Pericardium fibroblast (primary cell): ENCODE measurements at places on chromosomes 7 and 10. TPM values are rescaled to one million over a fixed set of nuclear protein-coding genes. Genes with fewer than 3 reads are reported as not detected.

The RHOBTB1 gene
- total RNA-seq = 9.2 and 20.5 TPM in 2 replicates

The LIPF gene
- not detected in 2 replicates for total RNA-seq

The NAMPT gene
- total RNA-seq = 126 and 154 TPM in 2 replicates

The VIPR2 gene
- not detected in 2 replicates for total RNA-seq

The RAB11FIP2 gene
- 8.2 and 36.0 TPM in 2 replicates for total RNA-seq

The ENO4 gene
- total RNA-seq = 0.17 TPM in 1 of 2 replicates, not detected in the other

The C10orf105 gene
- total RNA-seq = 0.12 TPM in 1 of 2 replicates, not detected in the other

The IKZF5 gene
- total RNA-seq = 1.4 and 1.5 TPM in 2 replicates

The C10orf62 gene
- not detected in 2 replicates for total RNA-seq

The NODAL gene
- total RNA-seq = not detected in 2 replicates

The SLC39A12 gene
- not detected in 2 replicates for total RNA-seq

The TM9SF3 gene
- 52.1 and 68.8 TPM in 2 replicates for total RNA-seq

The TUBB8 gene
- not detected in 2 replicates for total RNA-seq

The CYP2C19 gene
- total RNA-seq = not detected in 2 replicates

The HOXA2 gene
- total RNA-seq = 6.4 TPM in 1 of 2 replicates, not detected in the other

The PRSS37 gene
- not detected in 2 replicates for total RNA-seq

The LRRC61 gene
- 2.0 TPM in 1 of 2 replicates, not detected in the other for total RNA-seq

The SGPL1 gene
- total RNA-seq = 17.4 and 21.1 TPM in 2 replicates

The ZPBP gene
- total RNA-seq = not detected in 2 replicates

The TMEM176A gene
- 4.1 and 6.2 TPM in 2 replicates for total RNA-seq

The PON1 gene
- total RNA-seq = not detected in 2 replicates

The COL17A1 gene
- 0.23 TPM in 1 of 2 replicates, not detected in the other for total RNA-seq

The UNCX gene
- total RNA-seq = not detected in 2 replicates

The INMT gene
- 47.8 and 567 TPM in 2 replicates for total RNA-seq

The DPP6 gene
- 0.35 and 0.43 TPM in 2 replicates for total RNA-seq

The NUTM2B gene
- 0.60 and 0.70 TPM in 2 replicates for total RNA-seq

The MRLN gene
- total RNA-seq = not detected in 2 replicates

The PAPSS2 gene
- total RNA-seq = 44.3 and 124 TPM in 2 replicates

The TRIL gene
- 6.5 and 7.6 TPM in 2 replicates for total RNA-seq

The CDHR1 gene
- 0.26 and 0.35 TPM in 2 replicates for total RNA-seq

The TMUB1 gene
- 44.2 and 46.4 TPM in 2 replicates for total RNA-seq

The CCL26 gene
- total RNA-seq = not detected in 2 replicates

The SFR1 gene
- 4.1 and 4.4 TPM in 2 replicates for total RNA-seq

The SLC13A1 gene
- total RNA-seq = not detected in 2 replicates

The ADO gene
- 16.9 and 25.4 TPM in 2 replicates for total RNA-seq

The GIMAP1 gene
- not detected in 2 replicates for total RNA-seq
